Astrocyte (in vitro differentiated cells and primary cell): ENCODE measurements at places on chromosomes 2 and 18. TPM values are rescaled to one million over a fixed set of nuclear protein-coding genes. Genes with fewer than 3 reads are reported as not detected.

The TNS1 gene
- 219 and 264 TPM in 2 replicates for total RNA-seq

The CFAP65 gene
- total RNA-seq: 0.22 and 0.27 TPM in 2 replicates

DNA sequence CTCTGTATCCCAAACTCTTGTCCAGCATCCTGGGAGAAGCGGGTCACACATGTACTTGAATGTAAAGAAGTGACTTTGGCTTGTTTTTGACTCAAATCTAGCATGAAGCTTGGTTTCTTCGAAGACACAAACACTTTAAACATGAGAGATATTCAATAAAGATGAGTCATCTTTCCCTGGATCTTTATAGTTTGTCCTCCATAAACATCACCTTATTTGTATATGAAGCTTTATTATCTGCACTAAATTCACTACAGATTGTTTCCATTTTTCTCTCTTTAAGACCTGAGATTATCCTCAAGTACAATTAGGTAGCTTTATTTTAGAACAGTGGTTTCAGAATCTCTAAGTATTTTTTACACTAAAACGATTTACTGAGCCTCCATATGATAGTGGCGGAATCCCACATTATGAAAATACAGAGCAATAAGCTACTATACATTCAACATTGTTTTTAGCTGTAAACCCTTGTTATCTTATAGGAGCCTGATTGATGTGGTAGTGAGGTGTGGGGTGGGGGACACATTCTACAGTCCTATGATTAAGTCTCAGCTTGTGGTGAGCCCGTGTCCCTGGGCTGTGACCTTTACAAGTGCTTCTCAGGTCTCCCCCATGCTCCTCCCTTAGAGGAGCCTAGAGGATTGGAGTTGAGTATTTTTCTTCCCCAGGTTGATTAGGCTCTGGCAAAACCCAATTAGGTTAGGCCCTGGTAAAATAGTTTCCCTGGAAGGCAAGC, 79.6 kb upstream of the RAPGEF4 start:
- H3K27me3 ChIP-seq: no peaks in the 10 kb centered on the region
- peaks cover 16% of the 10 kb centered on the region for H3K4me1 ChIP-seq
- no peaks in the 10 kb centered on the region for H3K36me3 ChIP-seq
- H3K4me3 ChIP-seq: no peak overlapping the region
- no peak for DNase-seq
- peak overlapping the region; percentile 87 for H3K27ac ChIP-seq

DNA sequence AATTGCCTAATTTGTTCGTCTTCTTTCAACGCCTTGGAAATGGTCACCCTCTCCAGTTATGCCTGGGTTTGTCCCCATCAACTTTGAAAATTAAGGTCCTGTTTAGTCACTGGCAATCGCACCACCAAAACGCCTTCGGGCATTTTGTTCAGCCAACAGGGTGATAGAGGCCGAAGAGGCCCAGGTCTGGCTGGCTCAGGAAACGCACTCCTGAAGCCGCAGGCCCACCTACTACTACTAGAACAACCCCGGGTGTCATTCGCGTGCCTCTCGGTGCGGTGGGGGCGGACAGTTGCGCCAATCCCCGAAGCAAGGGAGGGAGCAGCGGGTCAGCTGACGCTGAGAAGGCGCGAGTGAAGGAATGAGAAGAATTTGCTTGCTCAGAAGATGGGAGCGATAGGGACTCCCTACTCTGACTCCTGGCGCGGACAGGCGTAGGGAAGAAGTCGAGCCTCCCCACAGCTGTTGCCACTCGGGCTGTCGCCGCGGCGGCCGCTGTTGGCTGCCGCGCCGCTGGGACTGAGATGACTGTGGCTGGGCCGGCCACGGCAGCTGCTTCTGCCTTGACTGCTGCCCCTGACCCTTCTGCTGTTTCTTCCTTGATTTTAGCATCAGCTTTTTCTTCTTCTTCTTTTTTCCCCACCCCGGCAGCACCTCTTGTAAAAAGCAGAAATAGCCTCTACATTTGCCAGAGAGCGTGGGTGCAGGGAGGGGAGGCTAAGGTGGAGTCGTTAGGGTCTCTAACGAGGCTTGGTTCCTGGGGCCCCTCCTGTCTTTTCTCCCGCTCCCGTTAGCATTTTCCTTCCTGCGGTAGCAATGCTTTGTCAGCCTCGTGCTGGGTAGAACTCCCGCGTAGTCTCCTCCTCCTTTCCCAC, 387.6 kb downstream of the FIGN start:
- no peaks in the 10 kb centered on the region for H3K36me3 ChIP-seq
- peak; percentile 94 for DNase-seq
- H3K27me3 ChIP-seq: no peaks in the 10 kb centered on the region
- peak overlapping the region; percentile 50 for H3K4me3 ChIP-seq
- peaks cover 24% of the 10 kb centered on the region for H3K4me1 ChIP-seq
- H3K27ac ChIP-seq: peak overlapping the region; percentile 81

DNA sequence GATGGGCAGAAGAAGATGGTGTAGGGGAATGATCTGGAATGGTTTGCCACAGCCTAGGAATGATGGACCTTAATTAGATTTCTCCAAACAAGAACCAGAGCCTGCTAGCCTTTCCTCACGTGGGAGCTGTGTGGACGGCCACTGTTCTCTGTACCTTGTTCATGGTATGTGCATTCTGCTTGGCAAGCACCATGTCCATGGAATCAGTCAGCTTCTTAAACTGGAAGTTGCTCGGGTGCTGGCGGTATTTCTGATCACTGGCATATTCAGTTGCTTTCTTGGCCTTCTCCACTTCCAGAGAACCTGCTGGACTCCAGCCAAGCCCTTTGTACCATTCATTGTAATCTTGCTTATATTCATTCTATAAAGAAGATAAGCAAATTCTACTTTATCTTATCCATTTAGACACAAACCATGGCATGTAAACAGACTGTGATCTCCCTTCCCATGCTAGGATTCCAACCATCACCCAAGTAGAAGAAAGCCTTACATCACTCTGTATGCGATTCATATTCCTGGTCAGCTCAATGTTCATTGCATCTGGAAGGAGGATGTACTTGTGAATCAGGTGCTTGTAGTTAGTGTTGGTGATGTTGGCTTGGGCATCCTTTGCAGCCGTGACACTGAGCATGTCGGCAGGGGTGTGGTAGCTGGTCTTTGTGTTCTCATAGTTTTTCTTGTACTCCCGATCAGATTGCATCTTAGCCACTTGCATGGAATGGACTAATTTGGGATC, 78.4 kb downstream of the NEB start:
- no peak overlapping the region for H3K4me3 ChIP-seq
- peaks cover 12% of the 10 kb centered on the region for H3K4me1 ChIP-seq
- DNase-seq: no peak
- H3K27me3 ChIP-seq: peaks cover 5% of the 10 kb centered on the region

DNA sequence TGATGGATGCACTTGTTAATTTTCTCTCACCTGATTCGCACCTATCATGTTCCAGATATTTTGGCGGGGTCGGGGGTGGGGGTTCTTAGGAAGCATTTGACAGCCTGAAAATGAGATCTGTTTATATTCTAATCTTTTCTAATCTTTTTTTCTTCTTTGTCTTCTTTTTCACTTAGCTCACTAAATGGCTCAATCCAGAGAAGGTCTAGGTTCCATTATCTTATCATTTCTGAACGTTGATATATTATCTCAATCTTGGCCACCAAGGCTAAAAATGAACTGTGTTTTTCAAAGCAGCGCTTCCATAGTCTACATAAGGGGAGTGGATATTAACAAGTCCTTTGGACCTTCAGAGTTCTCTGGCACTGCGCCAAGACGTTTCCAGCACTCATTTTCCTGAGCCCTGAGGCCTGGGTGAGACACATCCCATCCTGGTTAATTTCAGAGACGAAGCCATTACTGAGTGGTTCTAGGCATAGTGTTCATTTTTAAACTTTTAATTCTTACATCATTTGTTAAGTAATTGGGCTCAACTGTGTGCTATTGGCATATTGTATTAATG, 229.0 kb downstream of the SOX11 start:
- no peak overlapping the region for H3K4me3 ChIP-seq
- no peaks in the 10 kb centered on the region for H3K36me3 ChIP-seq
- H3K27ac ChIP-seq: no peak overlapping the region
- H3K27me3 ChIP-seq: no peaks in the 10 kb centered on the region
